ENCODE measurements at places on chromosomes 13 and 19.

GRCh38 chr13:102928941-102929675 is 83.3 kb downstream of the ERCC5 start:
- peak; percentile 27 for DNase-seq

DNA sequence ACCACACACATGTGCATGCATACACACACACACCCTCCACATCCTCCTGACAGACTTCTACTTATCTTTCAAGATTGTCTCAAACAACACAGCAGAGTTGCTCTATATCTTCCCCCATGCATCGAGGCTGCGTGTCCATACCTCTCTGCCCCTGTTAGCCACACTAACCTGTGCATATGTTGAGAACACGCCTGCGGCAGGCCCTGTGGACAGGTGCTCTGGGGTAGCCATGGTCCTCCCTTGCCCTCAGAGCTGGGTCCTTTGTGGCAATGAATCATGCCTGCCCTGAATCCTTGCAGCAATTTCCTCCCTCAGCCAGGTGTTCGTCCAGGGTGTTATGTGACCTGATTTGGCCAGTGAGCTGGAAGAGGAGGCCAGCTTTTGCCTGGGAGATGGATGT is 213.3 kb downstream of the KATNAL1 start:
- DNase-seq = no peak

- DNase-seq = no peak
Measured at GRCh38 chr13:59475911-59476310, 687.8 kb downstream of the DIAPH3 start.

GRCh38 chr19:45653634-45654033 is 14.4 kb upstream of the GIPR start:
- no peak for DNase-seq

DNA sequence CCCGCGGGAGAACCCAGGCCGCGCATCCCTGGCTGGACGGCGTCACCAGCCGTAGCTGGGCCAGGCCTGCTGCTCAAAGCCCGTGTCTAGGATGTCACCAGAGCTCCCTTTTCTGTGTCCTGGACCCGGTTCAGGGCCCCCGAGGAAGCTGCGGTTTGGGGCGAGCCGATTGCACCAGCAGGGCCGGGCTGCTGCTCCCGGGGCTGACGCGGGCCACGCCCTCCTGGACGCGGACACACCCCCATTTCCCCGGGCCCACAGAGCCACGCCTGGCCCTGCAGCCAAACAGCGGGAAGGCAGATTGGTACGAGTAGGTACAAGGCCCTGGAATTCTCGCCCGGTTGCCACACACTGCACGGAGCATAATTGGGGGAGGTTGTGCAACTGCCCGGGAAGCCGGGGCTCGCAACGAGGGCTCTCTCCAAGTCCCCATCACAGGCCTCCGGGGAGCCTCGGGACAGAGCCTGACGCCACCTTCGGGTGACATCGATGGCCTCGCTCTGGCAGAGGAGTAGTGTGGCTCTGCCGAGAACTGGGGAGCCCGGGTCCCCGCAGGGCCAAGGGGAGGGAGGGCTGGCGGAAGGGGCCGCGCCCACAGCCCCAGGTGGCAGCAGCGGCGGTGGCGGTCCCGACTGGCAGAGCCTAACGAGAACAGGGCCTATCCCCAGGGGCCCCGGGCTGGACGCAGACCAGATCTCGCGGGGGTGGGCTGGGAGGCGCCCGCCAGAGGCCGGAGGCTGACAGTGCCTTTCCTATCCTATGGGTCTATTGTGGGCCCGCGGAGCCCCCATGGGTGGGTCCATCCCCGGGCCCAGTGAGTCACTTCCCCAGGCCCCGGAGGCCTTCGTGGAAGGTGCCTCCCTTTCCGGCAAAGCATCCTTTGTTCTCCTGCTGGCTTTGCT is 23.5 kb downstream of the KCTD15 start:
- DNase-seq = no peak

DNA sequence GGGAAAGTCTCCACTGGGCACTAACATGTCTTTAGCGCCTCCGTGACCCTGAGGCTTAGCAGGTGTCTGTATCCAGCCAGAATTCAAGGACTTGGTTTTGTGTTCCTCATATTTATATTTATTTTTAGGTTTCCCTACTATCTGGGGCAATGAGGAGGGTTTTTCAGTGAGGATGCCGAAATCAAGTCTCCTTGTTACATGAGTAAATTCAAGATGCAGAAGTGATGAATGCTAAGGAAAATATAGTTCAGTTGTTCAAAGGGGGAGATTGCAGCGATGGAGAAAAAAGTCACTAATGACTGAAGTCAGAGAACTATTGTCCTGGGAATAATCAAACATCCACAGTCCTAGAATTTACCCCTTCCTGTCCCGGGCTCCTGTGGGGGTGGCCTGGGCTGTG is 791 bp upstream of the ADGRE2 start:
- DNase-seq = no peak

DNA sequence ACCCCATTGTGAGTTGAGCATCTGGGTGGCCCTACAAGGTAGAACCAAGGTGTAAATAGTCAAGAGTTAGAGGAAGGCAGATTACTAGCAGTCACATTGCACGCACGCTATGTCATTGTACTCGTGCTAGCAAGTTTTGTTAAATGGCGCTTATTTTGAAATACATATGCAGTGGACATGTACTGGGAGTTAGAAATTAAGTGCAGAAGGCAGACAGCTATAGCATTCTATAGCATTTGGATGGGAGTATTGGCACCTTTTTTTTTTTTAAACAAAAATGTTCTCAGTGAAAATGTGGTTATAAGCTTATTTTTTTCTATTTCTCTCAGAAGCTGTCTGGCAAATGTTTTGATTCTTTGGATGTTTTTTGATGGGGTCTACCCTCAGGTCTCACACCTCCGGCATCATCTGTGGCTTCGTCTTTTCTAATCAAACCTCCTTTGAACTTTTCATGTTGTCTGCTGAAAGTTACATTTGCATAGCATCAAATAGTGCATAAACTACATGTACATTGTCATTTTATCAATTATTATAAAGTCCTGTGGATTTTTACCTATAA is 68.1 kb downstream of the ARHGEF7 start:
- no peak for DNase-seq

DNA sequence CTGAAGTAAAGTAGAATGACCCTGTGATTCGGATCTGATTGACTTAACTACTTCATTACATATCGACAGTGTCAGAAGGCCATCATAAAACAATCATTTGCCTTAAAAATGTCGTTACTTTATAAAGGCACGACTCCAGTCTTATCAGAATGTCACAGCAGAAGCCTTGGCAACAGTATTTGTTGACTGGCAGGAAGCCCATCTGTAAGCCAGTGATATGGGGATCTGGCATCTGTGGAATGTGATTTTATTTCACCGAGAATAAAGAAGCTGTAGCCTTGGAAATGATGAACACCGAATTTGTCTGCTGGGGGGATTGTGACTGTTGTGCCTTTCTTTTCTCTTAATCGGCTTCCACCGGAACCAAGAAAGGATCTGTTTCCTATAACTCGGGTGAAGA is 362.5 kb downstream of the TDRD3 start:
- DNase-seq = no peak

DNA sequence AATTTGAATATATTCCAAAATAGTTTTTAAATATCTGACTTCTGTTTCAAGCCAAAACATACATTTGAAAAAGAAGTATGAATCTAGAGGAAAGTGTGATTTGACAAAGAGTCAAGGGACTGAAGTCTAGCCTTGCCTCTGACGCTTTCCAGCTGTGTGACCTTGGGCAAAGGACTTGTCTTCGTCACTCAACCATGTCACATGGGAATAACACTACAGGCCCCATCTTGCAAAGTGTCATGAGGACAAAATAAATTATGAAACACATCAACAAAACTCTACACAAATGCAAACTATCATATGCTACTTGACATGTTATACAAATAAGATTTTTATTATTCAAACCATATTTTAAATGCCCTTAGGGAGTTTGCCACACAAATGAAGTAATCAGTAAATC is 73.0 kb downstream of the CYSLTR2 start:
- DNase-seq = no peak

DNA sequence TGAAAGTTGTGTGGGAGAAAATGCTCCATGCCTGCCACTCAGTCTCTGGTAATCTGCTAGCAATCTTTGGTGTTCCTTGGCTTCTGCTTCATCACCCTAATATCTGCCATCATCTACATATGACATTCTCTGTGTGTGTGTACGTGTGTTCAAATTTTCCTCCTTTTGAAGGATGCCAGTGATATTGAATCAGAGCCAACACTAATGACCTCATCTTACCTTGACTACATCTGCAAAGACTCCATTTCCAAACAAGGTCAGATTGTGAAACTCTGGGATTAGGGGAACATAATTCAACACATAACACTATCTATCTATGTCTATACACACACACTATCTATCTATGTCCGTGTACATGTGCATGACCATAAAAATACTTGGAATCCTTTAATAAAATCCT is 81.4 kb upstream of the IRS2 start:
- no peak for DNase-seq

All from NCI-H187 (cell line).